ENCODE measurements at places on chromosomes 6 and 20.

GRCh38 chr6:107156617-107157016 is 41.3 kb upstream of the BEND3 start:
- no peak for DNase-seq

DNA sequence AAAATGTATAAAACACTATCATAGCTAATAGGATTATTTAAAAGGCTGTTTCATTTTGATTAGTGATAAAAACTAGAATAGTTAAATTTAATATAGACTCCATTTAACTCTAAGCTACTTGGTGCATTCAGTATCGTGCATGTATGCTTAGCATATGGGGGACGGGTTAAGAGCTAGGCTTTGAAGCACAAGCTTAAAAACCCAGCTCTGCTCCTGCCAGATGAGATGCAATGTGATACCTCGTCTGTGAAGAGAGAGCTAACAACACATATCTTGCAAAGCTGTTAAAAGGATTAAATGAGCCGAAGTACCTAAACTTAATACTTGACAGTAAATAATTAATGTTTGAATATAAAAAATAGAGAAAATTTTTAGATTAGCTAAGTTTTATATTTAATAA is 42.2 kb downstream of the DTNBP1 start:
- no peak for DNase-seq

DNA sequence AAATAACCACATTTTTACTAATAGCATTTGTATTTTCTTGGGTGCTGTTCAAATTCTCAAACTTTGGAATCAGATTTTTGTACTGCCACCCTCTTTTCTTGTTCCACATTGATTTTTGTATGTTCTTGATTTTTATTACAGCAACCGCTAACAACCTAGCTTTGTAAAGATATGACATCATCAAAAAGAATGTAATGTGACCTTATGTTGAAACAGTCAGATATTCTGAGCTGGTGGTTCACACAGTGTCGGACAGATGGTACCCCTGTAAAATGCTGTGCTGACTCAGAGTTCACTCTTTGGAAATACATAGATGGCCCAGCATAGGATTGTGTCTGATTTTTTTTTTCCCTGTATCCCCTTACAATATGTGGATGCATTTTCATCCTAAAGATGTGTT is 118.9 kb downstream of the QKI start:
- DNase-seq: peak; percentile 29

DNA sequence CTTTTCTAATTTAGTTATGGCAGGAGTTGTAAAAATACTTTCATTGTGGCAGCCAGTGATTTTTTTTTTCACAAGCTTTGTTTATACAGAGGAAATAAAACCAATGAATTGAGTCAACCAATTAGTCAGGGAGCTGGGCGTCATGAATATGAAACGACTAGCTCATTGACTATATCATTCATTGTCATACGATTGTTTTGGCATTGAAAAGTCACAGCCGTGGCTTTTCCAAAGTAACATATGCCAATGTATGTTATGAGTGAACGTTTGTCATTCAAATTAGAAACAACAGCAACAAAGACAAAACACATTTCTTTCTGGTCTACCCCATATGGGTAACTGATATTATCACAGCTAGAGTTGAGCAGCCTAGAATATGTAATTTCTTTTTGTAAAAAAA is 810.6 kb downstream of the EPHA7 start:
- DNase-seq: no peak

GRCh38 chr6:34973547-34974248 is 84.6 kb downstream of the ANKS1A start:
- DNase-seq: no peak

DNA sequence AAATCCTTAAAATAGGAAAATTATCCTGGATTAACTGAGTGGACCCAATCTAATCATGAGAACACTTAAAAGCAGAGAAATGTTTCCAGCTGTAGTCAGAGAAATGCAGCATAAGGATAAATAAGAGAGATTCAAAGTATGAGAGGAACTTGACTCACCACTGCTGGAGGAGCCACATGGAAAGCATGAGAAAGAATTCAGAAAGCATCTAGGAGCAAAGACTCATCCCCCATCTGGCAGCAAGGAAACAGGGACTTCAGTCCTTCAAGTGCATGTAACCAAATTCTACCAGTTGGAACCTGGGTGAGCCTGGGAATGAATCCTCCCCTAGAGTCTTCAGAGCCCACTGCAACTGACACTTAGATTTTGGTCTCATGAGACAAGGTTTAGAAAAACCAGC is 33.7 kb downstream of the RNF146 start:
- no peak for DNase-seq

DNA sequence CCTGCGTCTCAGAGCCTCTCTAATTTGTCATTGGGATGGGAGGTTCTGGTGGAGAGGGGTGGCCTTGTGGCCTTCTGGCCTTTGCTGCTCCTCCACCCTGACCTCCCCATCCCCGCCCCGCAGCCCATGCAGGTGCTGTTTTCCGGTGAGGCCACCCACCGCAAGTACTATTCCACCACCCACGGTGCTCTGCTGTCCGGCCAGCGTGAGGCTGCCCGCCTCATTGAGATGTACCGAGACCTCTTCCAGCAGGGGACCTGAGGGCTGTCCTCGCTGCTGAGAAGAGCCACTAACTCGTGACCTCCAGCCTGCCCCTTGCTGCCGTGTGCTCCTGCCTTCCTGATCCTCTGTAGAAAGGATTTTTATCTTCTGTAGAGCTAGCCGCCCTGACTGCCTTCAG is 171.8 kb upstream of the RNF24 start:
- no peak for DNase-seq

- DNase-seq: no peak
Measured at GRCh38 chr6:12327391-12327790, 37.2 kb downstream of the EDN1 start.

DNA sequence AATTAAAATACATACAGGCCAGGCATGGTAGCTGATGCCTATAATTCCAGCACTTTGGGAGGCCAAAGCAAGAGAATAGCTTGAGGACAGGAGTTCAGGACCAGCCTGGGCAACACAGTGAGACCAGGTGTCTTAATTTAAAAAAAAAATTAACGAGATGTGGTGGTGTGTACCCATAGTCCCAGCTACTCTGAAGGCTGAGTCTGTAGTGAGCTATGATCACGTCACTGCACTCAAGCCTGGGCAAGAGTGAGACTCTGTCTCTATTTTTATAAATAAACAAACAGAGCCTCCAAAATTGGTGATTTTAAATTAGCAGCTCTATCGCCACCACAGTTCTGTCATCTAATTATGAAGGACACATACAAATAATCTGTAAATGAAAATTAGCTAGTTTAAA is 37.9 kb downstream of the ABHD12 start:
- no peak for DNase-seq

- DNase-seq: no peak
Measured at GRCh38 chr20:51545515-51545914, 3.0 kb upstream of the NFATC2 start.

GRCh38 chr20:2446845-2447244 is 23.7 kb downstream of the SNRPB start:
- no peak for DNase-seq

GRCh38 chr6:147040121-147040910 is 163.9 kb upstream of the STXBP5 start:
- no peak for DNase-seq

- DNase-seq: no peak
Measured at GRCh38 chr20:5524896-5525295, 208.1 kb upstream of the PROKR2 start.

- no peak for DNase-seq
Measured at GRCh38 chr6:78597966-78598365, 269.4 kb upstream of the IRAK1BP1 start.

DNA sequence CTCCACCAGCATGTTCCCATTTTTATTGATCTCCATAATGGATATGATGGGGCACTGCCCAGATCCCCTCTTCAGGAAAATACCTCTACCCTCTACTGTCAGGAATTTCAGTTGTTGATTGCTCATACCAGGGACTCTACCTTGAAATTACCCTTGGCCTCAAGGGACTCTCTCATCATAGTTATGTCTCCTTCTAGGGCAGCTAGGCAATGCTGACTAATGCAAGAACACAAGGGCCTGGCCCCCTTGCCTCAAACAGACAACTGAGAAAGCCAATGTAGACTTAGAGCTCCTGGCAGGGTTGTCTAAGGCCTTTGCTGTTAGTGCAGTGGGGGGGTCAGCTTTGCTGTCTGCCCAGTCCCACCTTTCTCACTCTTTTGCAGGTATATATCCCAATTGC is 493.1 kb downstream of the BTBD3 start:
- DNase-seq: no peak

Measured in SHP77 (cell line).